ENCODE measurements at places on chromosomes 4 and X.

GRCh38 chr4:45408996-45409395, 682.6 kb upstream of the GNPDA2 start:
- DNase-seq: no peak

GRCh38 chr4:82419451-82419850, 10.8 kb downstream of the HNRNPDL start:
- DNase-seq: no peak

DNA sequence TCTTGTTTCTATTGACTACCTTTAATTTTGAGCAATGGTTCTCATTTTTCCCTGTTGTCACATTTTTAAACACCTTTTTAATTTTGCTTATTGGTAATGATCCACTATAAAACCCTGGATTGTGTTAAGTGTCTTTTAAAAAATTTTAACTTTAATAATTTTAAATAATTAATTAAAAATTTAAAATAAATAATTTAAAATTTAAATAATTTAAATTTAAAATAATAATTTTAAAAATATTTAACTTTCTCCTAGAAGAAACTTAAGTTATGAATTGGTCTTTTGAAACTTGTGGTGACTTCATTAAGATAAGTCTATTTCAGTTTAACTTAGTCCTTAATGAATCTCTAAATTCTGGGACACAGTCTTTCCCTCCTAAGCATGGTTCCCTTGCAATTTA, 566.3 kb upstream of the GALNTL6 start:
- DNase-seq: no peak

GRCh38 chr4:47203593-47203992, 172.2 kb downstream of the GABRB1 start:
- no peak for DNase-seq

GRCh38 chr4:72209600-72209999, 177.8 kb downstream of the NPFFR2 start:
- DNase-seq: no peak

GRCh38 chr4:133600008-133600407, 450.9 kb downstream of the PCDH10 start:
- DNase-seq: no peak

- DNase-seq: no peak
Measured at GRCh38 chrX:56736219-56736618, 7.2 kb downstream of the NBDY start.

DNA sequence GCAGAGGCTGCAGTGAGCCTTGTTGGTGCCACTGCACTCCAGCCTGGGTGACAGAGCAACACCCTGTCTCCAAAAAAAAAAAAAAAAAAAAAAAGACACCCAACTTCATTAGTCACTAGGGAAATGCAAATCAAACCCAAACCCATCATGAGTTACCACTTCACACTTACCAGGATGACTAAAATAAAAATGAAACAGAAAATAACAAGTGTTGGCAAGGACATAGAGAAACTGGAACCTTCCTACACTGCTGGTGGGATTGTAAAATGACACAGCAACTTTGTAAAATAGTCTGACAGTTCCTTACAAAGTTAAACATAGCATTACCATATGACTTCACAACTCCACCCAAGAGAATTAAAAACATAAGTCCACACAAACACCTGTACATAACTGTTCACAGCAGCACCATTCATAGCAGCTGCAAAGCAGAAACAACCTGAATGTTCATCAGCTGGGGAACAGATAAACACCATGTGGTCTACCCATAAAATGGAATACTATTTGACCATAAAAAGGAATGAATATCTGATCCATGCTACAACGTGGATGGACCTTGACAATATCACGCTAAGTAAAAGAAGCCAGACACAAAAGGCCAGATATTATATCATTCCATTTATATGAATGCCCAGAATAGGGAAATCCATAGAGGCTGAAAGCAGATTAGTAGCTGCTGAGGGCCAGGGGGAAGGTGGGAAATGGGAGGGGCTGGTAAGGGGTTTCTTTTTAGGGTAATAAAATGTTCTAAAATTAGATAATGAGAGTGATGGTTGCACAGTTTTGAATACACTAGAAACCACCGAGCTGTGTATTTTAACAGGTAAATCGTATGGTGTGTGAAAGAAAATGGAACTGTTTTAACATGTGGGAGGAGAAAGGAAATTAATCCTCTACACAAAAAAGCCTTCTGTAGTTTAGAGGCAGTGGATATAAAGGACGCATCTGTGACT, 18.3 kb downstream of the CD99L2 start:
- no peak for DNase-seq

GRCh38 chr4:118850488-118851173, 14.7 kb upstream of the SEC24D start:
- DNase-seq: no peak

- DNase-seq: no peak
Measured at GRCh38 chrX:56947699-56948098, 47.6 kb downstream of the SPIN3 start.

- DNase-seq: no peak
Measured at GRCh38 chrX:39453889-39454621, 643.7 kb downstream of the BCOR start.

GRCh38 chr4:53614591-53614990, 23.3 kb upstream of the LNX1 start:
- DNase-seq: peak; percentile 11

DNA sequence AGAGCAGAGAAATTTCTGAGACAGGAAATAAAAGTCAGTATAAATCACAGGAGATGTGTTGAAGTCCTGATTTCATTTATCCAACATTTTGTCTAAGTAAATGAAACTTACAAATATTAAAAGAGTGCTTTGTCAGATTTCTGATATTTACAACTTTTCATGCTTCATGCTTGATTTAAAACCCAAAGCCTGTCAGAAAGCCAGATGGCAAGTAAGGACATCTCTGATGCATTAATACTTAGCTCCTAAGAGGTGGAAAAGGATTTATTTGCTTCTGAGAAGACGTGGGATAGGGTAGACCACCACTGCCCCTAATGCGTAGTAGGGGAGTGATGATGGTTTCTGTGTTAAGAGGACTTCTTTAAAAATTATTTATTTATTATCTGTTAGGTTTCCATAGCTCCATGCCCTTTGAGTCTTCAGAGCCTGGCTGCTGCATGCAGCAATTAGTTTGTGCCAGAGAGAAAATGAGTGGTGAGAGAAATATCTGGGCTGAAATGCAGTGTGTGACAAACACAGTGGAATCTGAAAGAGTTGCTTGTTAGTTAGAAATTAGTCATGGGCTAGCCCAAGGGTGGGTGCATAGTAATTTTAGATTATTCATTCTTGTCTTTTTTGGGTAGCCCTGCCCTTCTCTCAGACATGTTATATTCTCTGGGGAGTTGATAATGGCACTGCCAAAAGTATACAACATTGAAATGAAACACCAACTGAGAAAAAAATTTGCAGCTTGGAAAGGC, 333.8 kb downstream of the C4orf33 start:
- DNase-seq: no peak

DNA sequence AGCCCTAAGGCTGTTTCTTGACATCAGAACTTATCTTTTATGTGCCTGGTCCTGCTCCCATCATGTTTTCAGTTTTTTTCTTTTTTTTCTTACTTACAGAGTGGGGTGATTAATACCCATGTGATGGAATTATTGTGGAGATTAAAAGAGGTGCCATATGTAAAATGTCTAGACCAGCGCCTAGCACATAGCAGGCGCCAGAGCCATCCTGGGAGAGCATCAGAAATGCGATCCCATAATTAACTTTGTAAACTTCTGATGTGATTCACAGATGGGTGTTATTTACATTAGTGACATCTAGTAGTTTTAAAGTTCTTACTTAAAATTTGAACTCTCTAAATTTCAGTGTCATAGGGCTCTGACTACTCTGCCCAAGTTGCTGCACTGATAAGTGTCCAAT, 66.2 kb upstream of the PGRMC2 start:
- DNase-seq: no peak

GRCh38 chr4:176102414-176103063, 36.9 kb downstream of the WDR17 start:
- no peak for DNase-seq

DNA sequence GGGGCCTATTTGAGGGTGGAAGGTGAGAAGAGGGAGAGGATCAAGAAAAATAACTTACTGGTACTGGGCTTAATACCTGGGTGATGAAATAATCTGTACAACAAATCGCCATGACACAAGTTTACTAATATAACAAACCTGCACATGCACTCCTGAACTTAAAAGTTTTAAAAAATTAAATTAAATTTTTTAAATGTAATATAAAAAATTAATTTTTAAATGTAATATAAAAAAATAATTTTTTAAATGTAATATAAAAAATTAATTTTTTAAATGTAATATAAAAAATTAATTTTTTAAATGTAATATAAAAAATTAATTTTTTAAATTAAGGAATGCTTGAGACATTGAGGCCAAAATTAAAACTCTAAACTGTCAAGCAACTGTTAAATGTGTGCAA, 124.3 kb upstream of the GALNT7 start:
- DNase-seq: no peak

- DNase-seq: no peak
Measured at GRCh38 chr4:168724243-168724642, 227.4 kb downstream of the PALLD start.

DNA sequence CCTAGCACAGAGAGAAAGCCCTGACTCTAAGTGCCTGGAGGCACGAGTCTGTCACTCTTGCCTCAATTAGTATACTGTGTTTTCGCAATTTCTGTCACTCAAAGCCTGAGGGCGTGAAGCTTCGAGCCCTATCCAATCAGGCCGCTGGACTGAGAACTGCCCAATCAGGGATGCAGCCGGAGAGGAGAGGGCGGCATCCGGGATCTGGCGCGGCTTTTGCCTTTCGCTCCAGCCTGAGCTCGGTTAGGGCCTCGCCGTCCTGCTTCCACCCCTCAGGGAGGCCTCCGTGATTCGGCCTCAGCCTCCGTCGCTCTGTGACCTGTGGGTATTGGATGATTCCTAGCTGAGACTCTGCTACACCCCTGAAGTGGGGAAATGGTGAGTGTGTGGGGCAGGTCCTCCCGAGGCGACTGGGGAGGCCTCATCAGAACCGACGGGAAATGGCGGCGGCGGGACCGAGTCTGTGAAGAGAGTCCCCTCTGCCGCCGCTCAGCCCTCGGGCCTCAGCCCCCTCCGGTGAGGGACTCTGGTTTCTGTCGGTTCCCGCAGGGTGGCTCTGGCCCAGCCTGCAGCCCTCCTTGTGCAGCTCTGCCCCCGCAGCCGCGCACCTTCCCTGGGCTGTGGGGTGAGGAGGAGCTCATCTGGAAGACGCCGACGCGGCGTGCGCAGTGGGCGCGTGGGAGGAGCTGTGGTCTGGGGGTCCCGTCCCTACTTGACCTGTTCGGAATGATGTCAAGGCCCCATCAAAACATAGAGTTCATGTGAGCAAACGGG, 48.5 kb downstream of the ZNF141 start:
- DNase-seq: no peak

- no peak for DNase-seq
Measured at GRCh38 chr4:87015416-87015815, 80.6 kb downstream of the AFF1 start.

GRCh38 chr4:121674696-121675095, 22.1 kb downstream of the ANXA5 start:
- no peak for DNase-seq

DNA sequence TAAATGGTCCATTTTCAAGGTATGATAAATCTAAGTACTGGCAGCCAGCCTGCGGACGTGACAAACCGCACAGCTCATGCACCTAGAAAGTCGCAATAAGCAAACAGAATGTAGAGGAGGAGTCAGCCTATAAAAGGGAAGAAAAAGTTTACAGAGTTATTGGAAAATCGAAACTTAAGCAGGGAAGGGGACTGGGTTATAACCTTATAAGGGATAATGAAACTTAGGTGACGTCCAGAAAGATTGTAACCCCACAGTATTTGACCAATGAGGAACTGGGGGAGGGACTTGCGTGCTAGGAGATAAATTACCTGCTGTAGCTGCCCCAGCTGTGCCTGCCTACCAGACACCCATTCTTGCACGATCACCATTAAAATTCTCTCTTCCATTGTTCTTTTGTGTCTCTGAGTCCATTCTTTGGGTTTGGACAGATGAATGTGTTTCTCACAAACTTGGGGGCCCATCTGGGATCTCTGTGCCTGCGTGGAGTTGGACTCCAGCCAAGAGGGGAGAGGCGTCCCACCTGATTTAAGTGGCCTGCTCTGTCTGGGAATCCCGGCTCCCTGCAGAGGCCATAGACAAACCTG, 61.0 kb downstream of the ZCCHC12 start:
- DNase-seq: no peak

DNA sequence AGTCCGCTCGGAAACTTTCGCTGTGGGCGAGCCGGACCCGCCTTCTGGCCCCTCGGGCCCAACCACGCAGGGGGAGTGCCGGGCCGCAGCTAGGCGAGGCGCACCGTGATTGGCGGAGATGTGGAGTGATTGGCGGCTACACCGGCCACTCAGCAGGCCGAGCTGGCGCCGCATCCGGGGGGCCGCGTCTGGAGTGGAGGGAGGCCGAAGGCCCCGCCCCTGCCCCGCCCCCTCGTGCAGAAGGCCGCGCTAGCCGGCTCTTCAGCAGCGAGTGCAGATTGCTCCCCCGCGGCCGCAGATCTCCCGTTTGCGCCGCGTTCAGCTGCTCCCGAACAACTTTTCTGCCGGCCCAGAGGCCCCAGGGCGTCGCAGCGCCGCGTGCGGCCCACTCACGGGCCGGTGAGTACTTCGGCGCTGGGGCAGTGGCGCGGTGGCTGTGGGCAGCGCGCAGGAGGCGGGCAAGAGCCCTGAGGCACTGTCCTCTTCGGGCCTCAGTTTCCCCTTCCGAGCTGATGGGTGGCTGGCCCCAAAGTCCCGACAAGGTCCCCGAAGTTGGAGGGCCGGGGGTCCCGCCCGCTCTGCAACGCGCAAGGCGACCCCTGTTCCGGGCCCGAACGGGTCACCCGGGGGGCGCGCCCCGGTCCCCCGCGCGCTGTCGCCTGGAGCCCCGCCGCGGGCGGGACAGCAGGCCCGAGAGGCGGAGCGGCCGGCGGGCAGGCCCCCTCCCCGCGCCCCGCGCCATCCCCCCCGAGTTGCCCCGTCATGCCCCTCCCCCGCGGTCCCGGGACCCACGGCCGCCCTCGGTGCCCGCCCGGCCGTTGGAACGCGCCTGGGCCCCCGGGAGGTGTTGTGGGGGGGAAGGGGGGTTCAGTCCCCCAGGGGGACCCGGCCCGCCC, at the start of gene WFS1:
TSS of gene WFS1 (plus strand) at position 235 of the 896 bp plus-strand sequence. CDS start 7,606 bp downstream, outside the sequence.
- peak; percentile 72 for DNase-seq

DNA sequence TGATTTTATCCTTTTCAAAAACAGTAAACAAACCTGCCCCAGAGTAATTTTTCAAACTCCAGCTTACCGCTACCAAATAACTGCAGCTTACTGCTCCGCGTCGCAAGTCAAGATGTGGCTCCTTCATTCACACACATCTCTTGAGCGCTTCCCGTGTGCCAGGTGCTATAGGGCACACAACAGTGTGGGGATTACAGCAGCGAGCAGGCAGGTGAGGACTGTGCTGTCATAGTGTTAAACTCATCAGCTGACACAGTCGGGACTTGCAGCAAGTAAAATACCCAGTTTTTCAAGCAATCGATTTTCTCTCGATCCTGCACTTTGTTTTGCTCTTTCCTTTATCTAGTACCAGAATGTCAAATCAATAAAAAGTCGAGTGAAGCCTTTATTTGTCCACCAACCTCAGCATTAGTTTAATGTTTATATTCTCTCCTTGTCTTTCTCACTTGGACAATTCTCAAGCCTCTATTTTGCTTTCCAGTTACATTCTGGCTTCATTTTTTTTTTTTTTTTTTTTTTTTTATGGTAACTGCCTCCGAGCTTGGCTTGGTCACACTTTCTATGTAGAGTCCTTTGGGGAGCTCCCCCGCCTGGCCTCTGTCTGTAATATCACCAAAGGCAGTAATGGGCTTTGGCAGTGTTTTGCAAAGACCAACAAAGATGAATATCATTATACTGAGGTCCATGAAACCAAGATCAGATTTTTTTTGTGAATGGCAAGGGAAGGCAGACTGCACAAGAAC, 8.3 kb upstream of the ASB5 start:
- peak; percentile 25 for DNase-seq
